Thoracic aorta (tissue), 2 donors: ENCODE measurements at places on chromosomes 1 and 21. TPM values are rescaled to one million over a fixed set of nuclear protein-coding genes. Genes with fewer than 3 reads are reported as not detected.

LHX8 gene
- total RNA-seq = not detected

- no peak for DNase-seq
Observed at GRCh38 chr1:227785805-227786671, 29.4 kb upstream of the PRSS38 start.

DNA sequence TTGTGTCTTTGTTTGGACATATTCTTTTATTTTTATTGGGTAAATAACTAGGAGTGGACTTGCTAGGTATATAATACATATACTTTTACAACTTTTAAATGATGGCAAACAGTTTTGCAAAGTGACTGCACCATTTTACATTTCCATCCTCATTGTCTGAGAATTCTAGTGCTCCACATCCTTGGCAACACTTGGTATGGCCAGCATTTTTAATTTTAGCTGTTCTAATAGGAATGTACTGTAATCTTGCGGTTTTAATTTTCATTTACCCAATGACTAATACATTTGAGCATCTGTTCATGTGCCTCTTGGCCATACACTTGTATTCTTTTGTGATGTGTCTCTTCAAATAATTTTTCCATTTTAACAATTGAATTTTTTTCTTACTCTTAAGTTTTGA, 37.0 kb upstream of the ATP6V1G3 start:
- DNase-seq = no peak

DNA sequence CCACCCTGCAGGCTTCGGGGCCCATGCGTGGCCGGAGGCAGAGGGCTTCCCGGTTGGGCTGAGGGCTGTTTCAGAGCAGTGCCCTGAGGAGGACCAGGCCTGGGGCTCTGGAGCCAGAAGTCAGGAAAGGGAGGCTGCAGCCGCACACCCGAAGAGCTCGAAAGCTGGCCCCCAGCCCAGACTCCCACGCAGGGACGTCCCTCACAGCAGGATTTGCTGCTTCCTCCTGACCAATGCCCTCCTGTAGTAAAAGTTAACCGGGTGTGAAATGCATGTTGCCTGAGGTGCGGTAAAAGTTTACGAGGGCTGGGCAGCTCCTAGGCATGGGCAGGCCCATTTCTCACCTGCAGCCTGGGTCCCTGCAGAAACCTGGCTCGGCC, 101.5 kb upstream of the ARHGEF16 start:
- no peak for DNase-seq

GRCh38 chr1:203422656-203423055, 53.0 kb upstream of the PRELP start:
- no peak for DNase-seq

GRCh38 chr1:22074803-22075202, 22.3 kb downstream of the CDC42 start:
- no peak for DNase-seq

- DNase-seq = no peak
Observed at GRCh38 chr21:17340081-17340480, 172.8 kb upstream of the CXADR start.

DNA sequence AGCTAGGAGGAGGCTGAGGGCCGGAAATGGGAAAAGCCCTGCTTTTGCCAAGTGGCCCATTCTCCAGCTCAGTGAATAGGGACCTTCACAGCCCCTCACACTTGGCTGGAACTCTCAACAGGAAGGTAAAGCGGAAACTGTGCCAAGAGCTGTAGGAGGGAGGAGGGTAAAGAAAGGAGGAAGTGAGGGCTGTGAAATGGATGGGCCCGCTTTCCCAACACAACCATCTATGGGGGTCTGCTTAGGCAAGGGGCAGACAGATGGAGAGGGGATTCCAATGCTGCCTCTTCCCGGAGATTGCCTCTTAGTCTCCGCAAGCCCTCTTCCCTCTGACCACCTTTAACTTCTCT, 5.2 kb downstream of the INKA2 start:
- DNase-seq = no peak

DNA sequence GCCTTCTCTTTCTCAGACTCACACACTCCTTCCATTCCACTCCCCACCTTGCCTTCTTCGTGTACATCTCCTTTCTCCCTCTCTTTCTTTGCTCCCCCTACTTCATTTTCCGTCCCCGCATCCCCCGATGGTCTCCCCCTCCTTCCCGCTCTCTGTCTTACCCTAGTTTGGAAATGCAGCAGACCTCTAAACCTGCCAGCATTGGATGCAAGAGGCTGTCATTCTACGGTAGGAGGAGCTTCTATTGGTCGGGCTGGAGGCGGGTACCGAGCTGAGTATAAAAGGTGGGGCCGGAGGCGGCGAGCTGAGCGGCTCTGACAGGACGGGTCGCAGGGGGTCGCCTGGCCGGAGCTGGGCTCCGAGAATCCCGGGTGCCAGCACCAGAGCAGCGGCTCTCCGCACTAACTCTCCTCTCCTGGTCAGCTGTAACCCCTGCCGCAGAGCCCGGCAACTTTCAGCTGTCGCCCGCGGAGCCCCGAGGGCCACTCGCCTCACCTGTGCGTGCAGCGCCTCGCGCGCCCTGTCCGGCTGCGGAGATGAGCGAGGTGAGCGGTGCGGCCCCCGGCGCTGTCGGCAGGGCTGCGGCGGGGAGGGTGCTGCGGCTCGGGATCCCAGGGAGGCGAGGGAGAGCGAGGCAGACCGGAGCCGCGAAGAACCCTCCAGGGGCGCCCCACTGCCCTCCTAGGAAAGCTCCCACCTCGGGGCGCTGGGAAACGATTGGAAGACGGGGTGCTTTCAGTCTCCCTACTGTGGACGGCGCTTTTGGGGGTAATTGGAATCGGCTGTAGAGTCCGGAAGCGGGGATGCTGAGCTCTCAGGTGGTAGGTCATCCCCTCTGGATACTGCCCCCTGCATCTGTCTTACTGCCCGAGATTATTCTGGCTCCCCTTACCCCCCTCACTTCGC, at the start of gene PCP4L1:
Gene PCP4L1 (plus strand): TSS at position 307 of the 906 bp plus-strand sequence. CDS start 230 bp downstream, at position 537.
- no peak for DNase-seq

GRCh38 chr1:220426989-220427388, 100.9 kb upstream of the MARK1 start:
- DNase-seq = no peak

GRCh38 chr1:43363283-43363934, 4.4 kb downstream of the ELOVL1 start:
- no peak for DNase-seq

- no peak for DNase-seq
Observed at GRCh38 chr1:48030696-48031365, 33.6 kb upstream of the TRABD2B start.
